H9 (cell line): ENCODE measurements at places on chromosomes 5 and 9.

DNA sequence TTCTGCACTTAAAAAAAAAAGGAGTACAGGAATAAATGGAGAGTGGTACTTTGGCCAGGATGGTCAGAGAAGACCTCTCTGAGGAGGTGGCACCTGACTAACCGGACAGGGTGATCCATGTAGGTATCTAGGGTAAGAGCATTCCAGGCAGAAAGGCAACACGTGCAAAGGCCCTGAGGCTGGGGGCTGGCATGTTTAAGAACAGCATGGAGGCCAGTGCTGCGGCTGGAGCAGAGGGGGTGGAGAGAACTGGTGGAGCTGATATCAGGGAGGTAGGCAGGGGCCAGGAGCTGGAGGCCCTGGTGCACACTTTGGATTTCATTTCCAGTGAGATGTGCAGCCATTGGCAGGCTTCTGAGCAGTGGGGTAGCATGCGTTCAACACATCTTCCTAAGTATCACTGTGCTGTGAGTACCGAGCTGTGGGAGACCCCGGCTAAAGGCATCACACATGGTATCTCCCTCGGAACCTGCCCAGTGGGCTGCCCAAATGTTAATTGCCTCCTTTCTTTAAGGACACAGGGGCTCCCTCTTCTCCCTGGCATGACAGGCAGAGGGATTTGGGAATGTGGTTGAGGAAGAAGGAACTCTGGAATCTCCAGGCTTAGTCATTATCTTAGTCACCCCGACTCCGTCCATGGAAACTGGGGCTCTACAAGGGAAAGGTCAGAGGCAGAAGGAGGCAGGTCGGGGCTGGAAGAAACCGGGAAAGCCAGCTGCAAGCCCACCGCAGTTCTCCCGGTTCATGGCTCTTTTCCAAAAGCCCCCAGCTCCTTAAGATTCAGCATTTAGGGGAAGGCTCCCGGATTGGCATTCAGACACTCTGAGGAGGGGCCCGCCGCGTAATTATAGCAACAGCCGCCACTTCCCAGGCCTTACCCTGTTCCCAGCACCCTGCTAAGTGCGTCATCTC lies 18.6 kb downstream of the SLC6A7 start:
- no peak for DNase-seq

GRCh38 chr5:122751293-122751782 lies 23.5 kb upstream of the SNX2 start:
- DNase-seq: peak; percentile 81

DNA sequence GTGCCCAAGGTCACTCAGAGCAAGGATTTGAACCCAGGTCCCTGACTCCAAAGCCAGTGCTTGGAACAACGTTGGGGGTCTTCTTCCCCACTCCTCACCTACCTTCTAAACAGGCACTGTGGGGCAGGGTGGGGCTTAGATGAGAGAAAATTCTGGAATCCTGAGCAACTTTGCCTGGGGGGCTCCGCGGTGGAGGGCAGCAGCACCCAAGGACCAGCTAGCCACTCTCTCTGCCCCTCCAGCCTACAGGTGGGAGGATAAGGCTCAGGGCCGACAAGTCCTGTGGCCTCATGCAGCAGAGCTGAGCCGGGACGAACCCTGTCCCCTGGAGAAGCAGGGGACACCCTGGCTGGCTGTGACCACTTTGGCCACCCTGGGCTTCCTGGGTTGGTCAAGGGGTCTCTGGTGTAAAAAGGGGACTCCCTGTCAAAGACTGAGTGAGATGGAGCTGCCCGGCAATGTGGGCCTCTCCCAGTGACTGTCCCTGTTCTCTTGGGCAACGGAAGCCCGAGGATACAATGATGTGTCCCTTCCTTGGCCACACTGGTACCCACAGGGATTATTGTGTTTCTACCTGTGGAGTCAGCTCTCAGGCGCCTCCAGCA lies 26.5 kb downstream of the CEL start:
- DNase-seq: peak; percentile 20

DNA sequence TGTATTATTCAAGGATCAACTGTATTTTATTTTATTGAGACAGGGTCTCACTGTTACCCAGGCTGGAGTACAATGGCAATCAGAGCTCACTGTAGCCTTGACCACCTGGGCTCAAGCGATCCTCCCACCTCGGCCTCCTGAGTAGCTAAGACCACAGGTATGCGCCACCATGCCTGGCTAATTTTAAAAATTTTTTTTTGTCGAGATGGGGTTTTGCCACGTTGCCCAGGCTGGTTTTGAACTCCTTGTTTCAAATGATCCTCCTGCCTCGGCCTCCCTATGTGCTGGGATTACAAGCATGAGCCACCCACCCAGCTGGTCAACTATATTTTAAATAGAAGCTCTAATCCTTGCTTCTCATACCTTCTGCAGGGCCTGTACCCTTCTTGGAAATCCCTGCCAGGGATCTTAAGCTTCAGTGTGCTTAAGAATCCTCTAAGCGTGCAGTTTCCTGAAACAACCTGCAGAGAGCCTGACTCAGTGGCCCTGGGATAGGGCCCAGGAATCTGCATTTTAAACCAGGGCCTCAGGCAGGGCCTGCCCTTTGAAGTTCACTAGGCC lies 2.9 kb downstream of the AKNA start:
- no peak for DNase-seq

GRCh38 chr9:98158071-98158831 lies 34.2 kb downstream of the CORO2A start:
- DNase-seq: no peak

DNA sequence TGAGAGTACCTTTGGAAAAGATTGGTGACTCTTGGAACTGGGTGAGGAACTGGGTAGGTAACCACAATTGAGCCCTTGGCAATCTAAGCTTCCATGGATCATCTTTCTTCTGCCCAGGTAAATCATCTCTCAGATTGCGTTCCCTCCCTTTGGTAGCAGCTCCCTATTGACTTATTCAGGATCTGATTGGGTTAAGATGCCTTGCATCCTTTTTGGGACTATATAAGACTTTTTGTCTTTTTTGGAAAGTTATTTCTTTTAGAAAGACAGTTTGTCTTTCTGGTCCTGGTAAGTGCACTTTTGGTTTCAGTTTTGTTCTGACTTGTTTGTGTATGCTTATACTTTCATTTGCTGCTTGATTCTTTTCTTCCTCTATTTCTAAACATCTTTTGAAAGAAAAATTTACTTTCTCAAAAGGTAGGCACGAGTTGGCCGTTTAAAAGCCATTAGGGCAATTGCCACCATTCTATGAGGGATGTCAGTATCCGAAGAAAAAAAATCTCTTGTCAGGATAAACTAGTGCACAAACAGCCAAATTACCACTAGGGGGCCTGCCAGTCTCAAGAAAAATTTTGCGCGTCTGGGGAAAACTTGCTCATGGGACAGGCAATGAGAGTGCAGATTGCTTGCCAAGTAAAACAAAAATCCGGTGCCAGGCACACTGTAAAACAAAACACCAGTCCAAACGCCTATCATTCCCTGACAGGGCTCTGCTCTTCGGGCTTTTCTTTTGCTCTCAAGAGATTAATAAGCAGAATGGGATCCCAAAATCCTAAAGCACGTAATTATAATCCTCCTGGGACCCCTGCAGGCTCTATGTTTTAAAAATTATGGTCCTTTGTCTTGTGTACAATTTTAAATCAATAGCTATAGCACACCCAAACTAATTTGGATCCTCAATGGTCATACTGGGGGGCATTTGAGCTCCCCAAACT lies 12.8 kb downstream of the OR1J1 start:
- peak; percentile 68 for DNase-seq

DNA sequence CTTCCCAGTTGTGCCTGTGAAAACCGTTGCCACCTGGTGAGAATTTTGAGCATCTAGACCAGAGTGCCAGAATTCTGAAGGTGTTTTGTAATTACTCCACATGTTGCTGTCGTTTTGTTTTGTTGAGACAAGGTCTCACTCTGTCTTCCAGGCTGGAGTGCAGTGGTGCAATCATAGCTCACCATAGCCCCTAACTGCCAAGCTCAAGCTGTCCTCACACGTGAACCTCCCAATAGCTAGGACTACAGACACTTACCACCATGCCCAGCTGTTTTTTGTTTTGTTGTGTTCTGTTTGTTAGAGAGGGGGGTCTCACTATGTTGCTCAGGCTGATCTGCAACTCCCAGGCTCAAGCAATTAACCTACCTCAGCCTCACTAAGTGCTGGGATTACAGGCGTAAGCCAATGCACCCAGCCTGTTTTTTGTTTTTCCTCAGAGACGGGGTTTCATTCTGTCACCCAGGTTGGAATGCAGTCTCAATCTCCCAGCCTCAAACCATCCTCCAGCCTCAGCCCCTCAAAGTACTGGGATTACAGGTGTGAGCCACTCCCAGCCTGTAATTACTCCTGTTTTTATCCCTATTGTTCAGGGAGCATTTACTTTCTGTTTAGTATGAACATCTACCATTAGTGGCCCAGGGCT lies 121.1 kb upstream of the DMRT1 start:
- DNase-seq: no peak

DNA sequence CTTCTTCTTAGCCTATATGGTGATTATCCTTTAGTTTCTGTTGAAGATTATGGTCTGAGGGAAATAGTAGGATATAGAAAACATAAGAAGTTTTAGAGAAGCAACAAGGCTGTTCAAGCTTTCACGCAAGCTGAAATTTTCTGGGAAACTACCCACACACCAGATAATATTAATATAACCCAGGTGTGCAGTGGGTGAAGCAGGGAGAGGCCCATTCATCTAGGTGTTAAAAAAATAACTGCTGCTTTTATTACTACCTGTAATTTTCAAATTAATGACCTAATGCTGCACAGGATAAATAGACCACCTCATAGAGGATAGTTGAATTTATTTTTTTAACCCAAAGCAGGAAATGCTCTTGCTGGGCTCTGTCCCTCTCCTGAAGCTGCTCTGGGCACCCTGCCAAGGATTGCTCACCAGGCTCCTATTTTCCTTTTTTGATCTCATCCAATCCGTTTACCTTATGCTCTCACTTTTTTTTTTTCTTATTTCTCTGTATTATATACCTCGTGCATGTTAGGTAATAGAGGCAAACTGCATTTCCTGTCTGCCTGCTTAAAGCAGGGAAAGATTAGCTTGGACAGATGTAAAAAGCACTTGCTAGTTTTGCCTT lies 124.3 kb upstream of the SLC12A2 start:
- no peak for DNase-seq

GRCh38 chr5:139272471-139273321 lies 20.8 kb upstream of the MATR3 start:
- DNase-seq: no peak

DNA sequence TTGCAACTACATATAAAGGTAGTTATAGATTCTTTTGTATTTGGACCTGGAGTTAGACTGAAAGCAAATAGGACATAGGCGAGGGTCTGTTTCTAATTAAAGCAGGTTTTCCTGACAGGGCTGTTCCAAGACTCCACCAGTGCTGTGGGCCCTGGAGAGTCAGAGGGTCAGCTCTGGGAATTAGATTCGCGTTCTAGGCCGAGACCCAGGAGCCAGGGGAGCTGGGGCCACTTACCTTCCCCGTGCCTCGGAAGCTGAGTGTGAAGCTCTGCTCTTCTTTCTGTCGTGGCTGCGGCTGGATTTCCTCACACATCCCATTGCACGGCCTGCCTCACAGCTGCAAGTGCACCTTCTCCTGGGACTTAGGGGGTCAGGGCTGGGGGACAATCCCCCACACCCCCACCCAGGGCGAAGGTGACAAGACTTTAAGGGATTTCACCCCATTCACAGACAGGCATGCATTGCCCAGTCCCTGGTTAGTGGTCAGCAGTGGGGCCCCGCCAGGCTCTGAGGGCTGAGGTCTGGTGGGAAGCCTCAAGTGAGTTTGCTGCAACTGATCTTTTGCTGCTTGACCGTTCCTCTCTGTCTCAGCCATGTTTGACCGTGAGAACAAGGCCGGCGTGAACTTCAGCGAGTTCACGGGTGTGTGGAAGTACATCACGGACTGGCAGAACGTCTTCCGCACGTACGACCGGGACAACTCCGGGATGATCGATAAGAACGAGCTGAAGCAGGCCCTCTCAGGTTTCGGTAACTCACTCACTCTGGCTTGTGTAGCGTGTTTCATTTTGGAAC lies 15.3 kb upstream of the AHRR start:
- no peak for DNase-seq

GRCh38 chr9:119114681-119115080 lies 254.6 kb downstream of the BRINP1 start:
- DNase-seq: no peak

GRCh38 chr9:76658510-76659231 lies 105.6 kb upstream of the PCA3 start:
- no peak for DNase-seq

DNA sequence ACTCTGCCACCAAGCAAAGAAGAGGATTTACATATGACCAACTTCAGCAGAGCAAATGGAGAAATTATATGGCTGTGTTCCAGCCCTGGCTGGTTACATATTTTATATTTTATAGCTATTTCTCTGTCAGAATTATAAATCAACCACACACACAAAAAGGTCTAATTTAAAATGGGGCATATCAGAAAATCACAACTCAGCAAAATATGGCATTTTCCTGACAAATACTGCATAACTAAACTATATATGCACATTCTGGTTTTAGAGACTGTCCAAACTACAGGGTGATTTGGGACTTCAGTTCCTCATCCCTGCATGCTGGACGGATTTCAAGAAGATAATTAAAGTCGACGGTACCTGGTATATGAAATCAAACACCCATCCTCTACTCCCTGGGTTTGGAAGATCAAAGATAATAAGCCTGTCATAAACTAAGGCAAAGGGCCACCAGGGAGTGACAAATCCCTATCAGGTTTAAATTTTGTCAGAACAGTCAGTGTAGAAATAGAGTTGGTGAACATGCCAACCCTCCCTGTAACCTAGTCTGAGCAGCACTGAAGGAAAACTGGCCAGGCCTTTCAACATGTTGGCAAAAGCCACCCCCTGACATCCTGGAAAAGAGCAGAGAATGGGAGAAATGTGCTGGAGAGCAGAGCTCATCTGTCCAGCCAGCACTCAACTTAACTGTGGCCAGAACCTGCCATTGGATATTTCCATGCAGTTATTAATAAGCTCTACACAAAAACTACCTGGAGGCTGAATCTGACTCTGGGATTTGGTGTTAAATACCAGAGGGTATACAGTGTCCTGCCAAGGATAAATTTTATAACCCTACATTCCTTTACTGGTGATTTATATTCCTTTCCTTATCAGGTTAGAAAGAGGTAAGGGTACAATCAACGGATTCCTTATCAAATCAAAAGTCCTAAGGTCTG lies 235.7 kb downstream of the ENC1 start:
- no peak for DNase-seq

DNA sequence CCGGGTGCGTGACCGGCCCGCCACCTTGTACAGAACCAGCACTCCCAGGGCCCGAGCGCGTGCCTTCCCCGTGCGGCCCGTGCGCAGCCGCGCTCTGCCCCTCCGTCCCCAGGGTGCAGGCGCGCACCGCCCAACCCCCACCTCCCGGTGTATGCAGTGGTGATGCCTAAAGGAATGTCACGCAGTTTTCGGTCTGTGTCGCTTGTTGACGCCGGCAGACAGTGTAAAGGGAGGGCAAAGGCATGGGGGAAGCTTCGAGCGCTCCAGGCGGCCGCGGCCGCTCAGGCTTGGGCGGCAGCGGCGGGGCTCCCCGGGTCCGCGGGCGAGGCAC lies 1.3 kb downstream of the LRRC26 start:
- DNase-seq: no peak

DNA sequence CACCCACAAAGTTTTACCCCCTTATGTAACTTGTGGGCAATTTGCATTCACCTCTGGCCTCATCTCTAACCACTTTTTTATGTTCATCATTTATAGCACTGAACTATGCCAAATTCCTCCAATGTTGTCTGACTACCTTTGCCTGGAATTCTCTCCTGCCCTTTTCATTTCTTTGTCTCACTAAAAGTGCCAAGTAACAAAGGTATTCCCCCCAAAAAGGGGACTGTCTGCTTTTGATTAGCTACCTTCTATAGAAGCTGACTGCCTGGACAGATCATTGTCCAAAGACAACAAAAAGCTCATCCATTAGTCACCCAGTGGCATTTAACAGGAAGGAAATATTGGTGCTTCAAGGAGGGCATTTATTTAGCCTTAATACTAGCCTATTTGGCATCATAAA lies 189.9 kb upstream of the VCAN start:
- no peak for DNase-seq
